Mucosa of gallbladder (tissue), 1 donor: ENCODE measurements at places on chromosomes 12 and 14. TPM values are rescaled to one million over a fixed set of nuclear protein-coding genes. Genes with fewer than 3 reads are reported as not detected.

GRCh38 chr14:24441904-24442239 lies 704 bp downstream of the SDR39U1 start:
- DNase-seq, result no peak

DNA sequence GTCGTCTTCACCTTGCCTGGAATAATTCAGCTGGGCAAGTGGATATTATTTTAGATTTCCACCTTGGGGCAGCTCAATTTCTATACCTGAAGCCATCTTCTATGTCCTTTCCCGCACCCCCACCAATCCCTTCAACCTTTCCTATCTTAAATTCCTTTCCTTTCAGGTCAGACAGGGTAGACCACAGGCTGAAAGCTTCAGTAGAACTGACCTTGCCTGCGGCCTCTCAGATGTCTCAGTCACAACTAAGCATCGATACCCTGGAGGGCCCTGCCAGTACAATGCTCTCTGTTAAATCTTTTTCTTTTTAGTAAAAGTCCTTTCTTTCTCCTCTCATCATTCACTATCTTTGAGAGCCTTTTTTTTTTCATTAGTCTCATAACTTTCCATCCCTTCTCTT lies 38.9 kb downstream of the SLC2A14 start:
- no peak for DNase-seq

GRCh38 chr14:62031504-62031903 lies 269.3 kb downstream of the SNAPC1 start:
- DNase-seq, result no peak

DNA sequence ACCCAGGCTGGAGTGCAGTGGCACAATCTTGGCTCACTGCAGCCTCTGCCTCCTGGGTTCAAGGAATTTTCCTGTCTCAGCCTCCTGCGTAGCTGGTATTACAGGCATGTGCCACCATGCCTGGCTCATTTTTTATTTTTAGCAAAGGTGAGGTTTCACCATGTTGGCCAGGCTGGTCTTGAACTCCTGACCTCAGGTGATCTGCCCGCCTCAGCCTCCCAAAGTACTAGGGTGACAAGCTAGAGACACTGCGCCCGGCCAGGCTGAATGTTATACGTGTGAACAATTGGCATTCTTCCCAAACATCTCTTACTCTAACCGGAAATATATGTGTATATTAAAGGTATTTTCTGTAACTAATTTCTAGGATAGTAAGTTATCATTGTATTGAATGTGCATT lies 13.2 kb upstream of the LIMA1 start:
- no peak for DNase-seq

DNA sequence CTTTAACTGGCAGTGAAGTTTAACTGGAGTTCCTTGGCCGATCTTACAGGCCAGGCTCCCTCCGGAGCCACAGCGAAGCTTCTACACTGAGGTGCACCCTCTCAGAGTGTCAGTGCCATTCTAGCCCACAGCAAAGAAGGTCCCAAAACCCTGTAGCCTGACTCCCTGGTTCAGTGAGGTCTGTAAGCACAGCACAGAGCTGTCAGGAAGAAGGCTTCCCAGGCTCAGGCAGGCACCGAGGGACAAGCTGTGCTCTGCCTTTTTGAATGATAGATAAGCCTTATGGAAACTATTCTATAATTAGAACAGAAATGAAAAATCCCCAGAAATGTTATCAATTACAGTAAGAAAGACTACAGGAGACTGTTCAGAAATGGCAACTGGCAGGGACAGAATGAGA lies 40.2 kb downstream of the MOK start:
- DNase-seq, result no peak

DNA sequence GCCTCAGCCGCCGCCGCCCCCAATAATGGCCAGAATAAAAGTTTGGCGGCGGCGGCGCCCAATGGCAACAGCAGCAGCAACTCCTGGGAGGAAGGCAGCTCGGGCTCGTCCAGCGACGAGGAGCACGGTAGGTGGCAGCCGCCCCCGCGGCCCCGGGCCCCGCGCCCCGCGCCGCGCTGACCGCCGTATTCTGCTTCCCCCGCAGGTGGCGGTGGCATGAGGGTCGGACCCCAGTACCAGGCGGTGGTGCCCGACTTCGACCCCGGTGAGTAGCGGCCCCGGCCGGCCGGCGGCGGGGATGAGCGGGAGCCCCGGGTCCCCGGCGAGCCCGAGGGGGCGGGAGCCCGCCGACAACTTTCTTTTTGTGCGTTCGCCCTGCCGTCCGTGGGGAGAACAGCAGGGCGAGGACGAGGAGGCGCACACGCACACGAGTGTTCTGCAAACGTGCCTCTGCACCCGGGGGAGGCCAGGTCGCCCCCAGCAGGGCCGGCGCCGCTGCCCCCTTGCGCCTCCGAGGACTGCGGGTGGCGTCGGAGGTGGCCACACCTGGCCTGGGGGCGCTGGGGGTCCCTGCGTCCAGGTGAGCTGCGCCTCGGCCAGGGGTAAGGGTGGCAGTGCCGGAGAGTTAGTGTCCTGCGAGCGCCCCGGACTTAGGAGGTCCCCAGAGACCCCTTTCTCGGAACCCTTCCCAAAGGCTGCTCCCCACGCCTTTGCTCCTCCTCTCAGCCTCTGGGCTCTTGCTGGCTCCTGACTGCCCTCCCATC lies 794 bp downstream of the RCOR1 start:
- peak; percentile 28 for DNase-seq

GRCh38 chr12:45762185-45763110 lies 32.9 kb downstream of the ARID2 start:
- DNase-seq, result no peak

- no peak for DNase-seq
Observed at GRCh38 chr12:92123780-92124688, 21.6 kb downstream of the BTG1 start.

- DNase-seq, result no peak
Observed at GRCh38 chr14:89519040-89519439, 102.0 kb upstream of the FOXN3 start.

- DNase-seq, result no peak
Observed at GRCh38 chr14:25750436-25750835, 700.5 kb upstream of the STXBP6 start.

- no peak for DNase-seq
Observed at GRCh38 chr12:129570796-129571400, 332.9 kb downstream of the TMEM132D start.

DNA sequence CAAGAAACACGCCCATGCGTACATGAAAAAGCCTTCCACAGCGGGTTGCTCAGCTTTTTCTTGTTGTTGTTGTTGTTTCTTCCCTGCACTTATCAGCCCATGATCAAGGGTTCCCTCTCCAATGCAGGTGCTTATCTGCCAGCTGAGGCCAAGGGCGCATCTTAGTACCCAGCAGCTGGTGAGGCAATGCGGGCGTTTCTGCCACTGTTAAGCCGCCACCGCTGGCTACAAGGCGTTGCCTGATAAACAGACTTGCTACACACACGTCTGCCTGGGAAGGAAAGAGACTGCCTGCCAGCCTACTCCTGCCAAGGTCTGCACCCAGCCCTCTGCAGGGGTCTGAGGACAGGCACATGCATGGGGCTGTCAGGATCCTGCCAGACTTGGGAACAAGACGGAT lies 345.9 kb downstream of the BCL11B start:
- DNase-seq, result no peak

GRCh38 chr14:95182379-95182778 lies 25.1 kb upstream of the DICER1 start:
- no peak for DNase-seq

DNA sequence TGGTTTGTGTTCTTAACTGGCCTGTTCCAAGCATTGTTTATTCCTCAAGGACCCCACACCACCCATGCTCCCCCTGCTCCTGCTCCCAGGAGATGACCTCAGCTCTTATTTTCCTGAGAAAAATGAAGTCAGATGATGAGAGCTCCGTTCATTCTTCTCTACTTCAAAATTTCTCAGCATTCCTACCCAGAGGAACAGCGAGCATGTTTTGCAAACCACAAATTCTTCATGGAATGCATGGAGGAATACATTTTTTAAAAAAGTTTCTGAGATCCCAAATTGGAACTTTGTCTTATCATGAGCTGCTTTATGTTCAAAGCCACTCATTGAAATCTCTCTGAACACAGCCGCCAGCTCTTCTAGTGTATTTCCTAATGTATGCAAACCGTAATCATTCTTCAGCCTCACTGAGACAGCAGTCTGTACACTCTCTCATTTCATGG lies 44.9 kb downstream of the SYNE2 start:
- no peak for DNase-seq

GRCh38 chr14:54979039-54979438 lies 47.9 kb downstream of the WDHD1 start:
- DNase-seq, result no peak

GRCh38 chr14:104096751-104097700 lies 11.5 kb downstream of the ASPG start:
- no peak for DNase-seq

GRCh38 chr14:31286456-31287293 lies 79.1 kb upstream of the HECTD1 start:
- DNase-seq, result no peak

DNA sequence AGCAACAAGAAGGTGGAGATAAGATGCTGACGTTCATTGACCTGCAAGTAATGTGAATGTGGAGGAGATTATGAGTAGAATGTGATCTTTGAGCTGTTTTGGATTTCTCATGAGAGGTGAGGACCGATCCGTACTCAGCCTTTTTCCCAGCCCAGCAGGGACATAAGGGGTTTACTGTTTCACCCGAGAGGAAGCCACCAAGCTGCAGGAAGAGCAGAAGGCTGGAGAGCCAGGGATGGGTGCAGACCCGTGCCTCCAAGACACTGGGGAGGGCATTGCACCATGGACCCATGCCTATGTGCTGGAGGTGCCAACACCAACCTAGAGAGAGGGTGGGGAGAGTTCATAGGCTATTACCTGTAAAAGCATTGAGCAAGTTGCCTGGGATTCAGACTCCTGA lies 206.0 kb upstream of the DIO3 start:
- peak; percentile 4 for DNase-seq

DNA sequence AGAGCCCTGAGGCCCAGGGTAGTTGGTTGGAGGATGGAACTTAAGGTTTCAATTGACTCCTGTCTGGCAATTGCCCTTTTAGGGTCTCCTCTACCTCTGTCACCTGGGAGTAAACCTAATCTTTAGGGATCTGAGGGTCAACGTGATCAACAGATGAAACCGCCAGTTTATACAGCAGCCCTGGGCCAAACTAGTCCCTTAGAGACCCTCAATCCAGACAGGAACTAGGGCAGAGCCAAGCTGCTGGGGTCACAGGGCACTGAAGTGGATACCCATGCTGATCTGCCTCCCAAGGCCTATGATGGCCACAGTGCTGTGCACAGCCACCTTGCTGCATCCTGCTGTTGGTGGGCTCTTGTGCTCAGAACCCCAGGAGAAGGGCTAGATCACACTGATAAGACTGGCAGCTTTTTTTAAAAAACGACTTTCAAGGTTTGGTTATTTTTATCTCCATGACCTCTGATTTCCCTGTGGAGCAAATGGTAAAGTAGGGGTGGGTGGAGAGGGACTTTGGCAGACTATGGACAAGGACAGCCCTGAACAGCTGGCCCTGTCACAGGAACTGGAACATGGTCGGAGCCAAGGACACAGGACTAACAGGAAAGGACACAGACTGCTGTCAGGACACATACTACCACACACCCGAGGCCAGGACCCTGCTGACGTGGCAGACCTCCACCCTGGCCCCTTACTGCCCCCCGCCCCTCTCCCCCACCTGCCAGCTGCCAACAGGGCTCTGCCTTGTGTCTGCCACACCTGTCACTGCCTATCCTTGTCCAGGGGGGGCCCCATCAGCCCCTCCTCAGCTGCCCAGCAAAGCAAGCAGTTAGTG lies 474 bp downstream of the FITM1 start:
- no peak for DNase-seq

DNA sequence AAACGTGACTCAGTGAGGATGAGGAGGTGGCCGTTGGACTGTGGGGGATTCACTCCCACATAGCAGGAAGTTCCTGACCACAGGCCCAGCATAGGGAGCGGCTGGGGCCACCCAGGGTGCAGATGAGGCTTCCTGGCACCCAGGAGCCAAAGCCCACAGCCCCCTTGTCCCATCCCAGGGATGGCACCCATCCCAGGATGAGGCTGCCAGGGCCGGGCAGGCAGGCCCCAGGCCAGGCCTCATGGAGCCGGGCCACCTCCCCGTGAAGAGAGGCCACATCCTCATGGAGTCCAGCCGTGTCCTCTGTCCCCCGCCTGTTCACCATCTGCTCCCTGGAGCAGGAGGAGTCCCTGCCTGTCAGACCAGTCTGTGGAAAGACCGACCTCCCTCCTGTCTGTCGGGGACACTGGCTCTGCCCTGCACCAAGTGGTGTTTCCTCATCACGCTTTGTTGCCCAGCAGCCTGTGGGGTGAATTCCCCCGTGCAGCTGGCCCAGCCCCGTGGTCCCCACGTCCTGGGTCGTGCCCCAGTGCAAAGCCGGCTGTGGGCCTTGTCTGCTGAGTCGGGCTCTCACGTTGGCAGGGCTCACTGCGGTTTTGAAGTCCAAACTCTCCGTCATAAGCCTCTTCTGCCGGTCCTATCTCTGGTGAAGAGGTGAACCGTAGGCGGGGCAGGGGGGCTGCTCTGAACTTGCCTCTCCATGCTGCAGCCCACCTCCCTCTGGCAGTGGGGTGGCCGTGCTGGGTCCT lies 24.5 kb downstream of the MMP17 start:
- DNase-seq, result no peak

DNA sequence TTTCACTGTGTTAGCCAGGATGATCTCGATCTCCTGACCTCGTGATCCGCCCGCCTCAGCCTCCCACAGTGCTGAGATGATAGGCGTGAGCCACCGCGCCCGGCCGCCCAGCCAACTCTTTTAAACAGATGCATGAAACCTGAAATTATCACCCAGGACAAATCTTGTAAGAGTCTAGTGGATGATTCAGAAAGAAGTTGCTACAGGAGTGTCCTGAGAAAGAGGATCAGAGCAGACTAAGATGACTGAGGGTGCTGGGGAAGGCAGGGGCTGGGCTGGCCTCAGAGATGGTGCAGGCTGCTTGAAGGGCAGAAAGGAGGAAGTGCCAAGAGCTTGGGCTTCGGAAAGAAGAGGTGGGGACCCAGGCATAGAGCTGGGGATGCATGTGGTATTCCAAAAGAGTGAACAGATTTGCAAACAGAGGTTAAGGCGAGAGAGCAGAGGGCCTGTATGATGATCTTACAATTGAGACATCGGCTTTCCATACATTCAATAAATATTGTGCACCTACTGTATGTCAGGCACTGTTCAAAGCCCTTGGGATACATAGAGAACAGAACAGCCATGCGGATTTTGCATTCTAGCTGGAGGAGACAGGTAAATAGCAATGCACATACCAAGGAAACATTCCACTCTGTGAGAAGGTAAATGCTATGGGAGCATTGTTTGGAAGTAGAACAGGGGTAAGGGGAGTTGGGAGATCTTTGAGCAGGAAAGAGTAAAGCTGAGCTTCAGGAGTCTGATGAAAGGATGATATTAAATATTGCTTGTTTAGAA lies 7.4 kb upstream of the CD9 start:
- DNase-seq, result no peak

MFAP5 gene
- total RNA-seq, result 6.8 TPM

NTS gene
- total RNA-seq, result 0.17 TPM

PMEL gene
- total RNA-seq, result 2.9 TPM

CACNA1C gene
- total RNA-seq, result 19.3 TPM

TROAP gene
- total RNA-seq, result 2.0 TPM

OR6C74 gene
- not detected for total RNA-seq

AQP6 gene
- total RNA-seq, result 0.32 TPM
